Cardiac septum (tissue), 1 donor: ENCODE measurements at places on chromosomes 11 and 22. TPM values are rescaled to one million over a fixed set of nuclear protein-coding genes. Genes with fewer than 3 reads are reported as not detected.

DNA sequence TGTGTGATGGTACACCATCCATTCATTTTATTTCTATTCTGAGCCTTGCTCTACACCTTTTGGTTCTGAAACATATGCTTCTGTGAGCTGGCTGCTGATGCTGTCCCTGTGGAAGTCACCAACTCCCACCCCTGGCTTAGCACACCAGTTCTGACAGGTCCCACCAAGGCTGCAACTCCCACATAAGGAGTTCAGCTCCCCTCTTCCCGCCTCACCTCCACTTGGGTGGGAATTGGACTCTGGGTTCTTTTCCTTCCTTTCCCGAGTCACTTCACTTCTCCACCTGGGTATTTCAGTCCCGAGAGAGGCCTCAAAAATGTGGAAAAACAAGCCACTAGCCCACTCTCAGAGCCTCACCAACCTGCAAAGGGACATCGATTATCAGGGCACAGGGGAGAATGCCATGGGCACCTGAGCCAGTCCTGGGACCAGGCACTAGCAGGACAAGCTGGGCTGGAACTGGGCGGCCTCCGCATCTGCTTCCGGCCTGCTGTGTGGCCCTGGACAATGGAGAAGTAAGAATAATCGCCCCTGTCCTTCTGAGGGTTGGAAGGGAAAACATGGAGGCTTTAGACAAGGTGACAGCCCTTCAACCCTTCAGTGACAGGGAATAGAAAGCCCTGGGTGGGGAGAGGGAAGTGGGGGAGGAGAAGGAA, 80.1 kb downstream of the IGLL1 start:
- DNase-seq, result no peak

DNA sequence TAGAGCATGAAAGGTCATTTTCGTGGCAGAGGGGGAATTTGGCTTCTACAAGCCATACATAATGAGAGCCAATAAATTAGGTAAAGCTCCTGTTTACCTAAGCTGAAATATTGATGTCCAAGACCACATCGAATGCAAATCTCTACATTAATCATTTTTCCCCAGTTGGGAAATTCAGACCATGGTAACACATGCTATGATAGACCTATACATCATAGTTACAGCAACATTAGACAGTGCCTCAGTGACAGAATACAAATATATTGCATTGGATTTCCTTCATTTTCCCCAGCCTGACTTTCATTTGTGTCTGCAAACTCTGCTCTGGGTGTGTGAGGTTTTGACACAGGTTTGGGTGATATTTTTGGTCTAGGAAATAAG, 1079.7 kb upstream of the TENM4 start:
- DNase-seq, result no peak

DNA sequence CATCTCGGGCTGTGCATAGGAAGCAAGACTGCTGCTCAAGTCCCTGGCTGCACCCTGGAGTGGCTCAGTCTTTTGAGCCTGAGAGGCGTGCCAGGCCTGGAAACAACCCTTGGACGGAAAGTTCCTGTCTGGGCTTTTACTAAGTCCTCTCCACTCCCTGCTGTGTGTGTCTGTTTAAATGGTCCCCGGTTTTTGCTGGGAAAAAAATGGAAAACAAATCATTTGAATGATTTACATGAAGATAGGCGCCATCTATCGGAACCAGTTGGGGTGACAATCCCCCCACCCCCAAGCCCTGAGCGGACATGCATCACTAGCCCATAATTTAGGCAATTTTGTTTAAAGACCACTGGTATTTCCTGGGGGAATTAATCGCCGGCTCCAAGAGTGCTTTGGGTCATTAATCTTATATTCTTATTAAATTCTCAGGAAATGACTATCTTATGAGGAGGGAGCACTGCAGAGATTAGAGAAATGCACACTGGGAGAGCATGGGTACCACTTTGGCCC, 2.7 kb upstream of the GAB2 start:
- DNase-seq, result peak; percentile 81

GRCh38 chr11:33320016-33320813, 63.0 kb downstream of the HIPK3 start:
- no peak for DNase-seq

- no peak for DNase-seq
Measured at GRCh38 chr11:121452609-121453150, at the start of gene SORL1-AS1. SORL1-AS1 (minus strand) TSS chr11:121452967.

DNA sequence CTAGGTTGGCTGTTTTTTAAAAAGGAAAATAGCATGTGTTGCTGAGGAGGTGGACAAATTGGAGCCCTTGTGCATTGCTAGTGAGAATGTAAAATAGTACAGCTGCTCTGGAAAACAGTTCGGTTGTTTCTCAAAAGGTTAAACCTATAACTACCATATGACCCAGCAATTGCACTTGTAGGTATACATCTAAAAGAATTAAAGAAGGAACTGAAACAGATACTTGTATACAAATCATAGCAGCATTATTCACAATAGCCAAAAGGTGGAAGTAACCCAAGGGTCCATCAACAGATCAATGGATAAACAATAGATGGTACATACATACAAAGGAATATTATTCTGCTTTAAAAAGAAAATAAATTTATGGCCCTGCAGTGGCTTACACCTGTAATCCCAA, 111.4 kb downstream of the CSTPP1 start:
- no peak for DNase-seq

DNA sequence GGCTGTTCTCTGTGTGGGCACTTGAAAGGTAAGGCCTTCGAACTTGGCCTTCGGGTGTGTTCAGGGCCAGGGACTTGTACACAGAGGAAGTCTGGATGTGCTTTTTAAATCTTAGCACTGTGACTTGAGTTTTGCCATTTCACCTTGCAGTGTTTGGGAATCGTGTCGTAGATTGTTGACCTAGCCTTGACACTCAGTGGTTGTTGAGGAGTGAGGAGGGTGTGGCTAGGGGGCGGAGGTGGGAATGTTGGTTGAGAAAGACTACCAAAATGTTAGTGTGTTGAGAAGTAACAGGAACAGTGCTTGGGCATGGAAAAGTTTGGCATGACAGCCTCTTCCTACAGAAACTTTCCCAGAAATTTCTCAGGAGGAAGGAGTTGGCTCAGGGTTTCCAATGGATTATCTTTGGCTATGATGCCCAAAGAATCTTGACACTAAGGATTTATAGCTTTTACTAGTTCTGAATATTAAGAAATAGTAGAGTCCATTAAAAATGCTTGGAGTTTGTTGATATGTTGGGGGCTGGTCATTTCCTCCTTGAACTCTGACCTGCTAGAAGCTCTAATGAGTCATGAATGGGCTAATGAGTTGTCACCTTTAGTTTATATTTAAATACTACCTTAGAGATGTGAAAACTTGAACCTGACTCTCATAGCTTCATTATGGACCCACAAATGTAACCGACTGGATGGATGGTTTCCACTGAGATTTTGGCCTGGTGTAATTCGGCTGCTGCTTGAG, 40.6 kb downstream of the BARX2 start:
- DNase-seq, result no peak

- DNase-seq, result no peak
Measured at GRCh38 chr11:30440510-30440909, 117.6 kb downstream of the ARL14EP start.

GRCh38 chr11:121372028-121372427, 79.5 kb downstream of the SC5D start:
- no peak for DNase-seq

GRCh38 chr11:108491936-108492335, 6.2 kb downstream of the POGLUT3 start:
- no peak for DNase-seq

DNA sequence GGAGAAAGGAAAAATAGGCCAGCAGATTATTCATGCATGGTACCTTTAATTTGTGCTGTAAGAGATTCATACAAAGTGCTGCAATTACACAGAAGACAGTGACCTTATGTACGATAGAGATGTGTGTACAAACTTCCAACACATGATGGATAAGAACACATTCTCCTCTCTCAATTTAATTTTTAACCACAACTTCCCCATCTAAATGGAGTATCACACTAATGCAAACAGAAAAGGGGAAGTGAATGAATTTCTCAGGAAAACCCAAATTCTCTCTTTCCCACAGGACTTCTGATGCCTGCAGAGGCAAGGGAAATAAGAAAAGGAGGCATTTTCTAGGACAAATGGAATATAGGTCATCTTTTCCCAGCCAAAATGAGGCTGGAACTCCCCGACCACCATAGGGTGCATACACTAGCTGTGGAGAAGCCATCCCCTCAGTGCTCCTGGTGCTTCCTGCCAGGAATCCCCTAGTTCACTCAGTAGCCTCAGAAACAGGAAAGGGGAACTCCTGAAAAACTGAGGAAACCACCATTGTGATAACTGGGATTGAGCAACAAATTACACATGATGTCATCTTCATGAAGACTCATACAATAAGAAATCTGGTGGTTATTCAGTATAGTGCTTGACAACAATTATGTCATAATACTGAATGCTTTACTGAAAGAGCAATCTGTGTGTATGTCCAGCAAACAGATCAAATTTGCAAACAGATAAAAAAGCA, 22.4 kb downstream of the MMP10 start:
- no peak for DNase-seq

DNA sequence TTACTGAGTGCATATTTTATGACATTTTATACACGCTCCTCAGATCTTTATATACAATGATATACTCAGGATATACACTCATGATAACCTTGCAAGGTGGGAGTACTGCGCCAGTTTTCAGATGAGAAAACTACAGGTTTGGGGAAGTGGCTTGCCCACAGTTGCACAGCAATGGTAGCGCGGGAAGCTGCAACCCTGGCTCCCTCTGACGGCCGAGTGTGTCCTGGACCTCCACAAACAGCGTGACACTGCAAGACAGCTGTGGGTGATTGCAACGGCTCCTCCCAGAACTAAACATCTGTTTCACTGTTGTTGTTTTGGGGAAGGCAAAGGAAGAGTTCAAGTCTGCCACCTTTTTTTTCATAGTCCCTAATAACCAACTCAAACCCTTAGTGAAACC, 47.0 kb downstream of the PACSIN2 start:
- DNase-seq, result peak; percentile 95

GRCh38 chr11:126404367-126404766, 48.9 kb downstream of the ST3GAL4 start:
- DNase-seq, result no peak

DNA sequence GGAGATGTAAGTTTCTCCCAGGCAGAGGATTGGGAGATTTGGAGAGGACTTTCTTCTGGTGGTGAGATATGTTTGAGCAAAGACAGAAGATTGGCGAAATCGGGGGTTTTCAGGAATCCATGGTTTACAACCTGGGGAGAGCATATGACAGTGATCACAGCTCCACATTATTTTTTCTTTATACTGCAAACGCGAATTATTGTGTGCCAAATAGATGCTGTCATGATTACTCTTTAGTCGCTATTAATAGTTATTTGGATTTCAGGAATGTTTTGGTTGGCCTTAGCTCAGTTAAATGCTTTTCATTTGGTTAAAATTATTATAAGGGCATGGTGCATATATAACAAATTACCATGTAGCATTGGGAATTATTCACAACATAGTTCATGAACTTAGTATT, 15.2 kb downstream of the ATXN10 start:
- DNase-seq, result no peak

Gene B3GAT1
- total RNA-seq, result 0.27 TPM

Gene CASP1
- total RNA-seq, result 7.1 TPM

Gene OR4A16
- total RNA-seq, result not detected

Gene POU2F3
- total RNA-seq, result not detected

Gene GTSE1
- 0.32 TPM for total RNA-seq
